NCI-H1092 treated with DMSO at 0.1 percent for 48 hours (cell line): ENCODE measurements at places on chromosomes 16 and 17.

DNA sequence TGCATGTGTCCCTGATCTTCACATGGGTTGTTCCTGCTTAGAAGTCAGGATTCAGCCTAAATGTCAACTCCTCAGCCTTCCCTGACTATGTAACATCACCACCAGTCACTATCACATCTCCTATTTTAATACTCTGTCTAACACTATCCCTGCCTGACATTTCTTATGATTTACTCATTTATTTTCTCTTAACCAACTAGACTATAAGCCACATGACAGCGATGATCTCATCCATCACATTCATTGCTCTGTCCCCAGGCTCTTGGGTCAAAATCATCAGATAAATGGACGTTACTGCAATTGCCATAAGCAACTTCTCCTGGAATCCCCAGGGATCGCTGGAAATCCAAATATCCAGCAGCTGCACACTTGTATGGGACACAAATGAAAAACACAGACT lies 15.7 kb downstream of the CDRT4 start:
- no peak for DNase-seq

DNA sequence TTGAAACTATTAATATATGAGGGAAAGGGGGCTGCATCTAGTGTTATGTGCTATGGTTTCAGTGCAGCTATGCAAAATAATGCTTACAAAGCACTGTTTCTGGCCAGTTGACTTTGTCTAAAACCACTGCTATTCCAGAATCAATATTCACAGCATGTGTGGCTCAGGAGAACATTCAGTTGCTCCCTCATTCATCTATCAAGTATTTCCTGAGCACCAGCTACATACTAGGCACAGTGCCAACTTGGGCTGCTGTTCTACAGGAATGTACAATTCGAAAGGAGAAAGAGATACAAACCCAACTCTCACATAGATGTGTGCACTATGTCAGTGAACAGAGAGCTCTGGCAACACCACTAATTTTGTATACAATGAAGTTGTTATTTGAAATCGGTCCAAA lies 183.0 kb downstream of the PHKB start:
- no peak for DNase-seq

DNA sequence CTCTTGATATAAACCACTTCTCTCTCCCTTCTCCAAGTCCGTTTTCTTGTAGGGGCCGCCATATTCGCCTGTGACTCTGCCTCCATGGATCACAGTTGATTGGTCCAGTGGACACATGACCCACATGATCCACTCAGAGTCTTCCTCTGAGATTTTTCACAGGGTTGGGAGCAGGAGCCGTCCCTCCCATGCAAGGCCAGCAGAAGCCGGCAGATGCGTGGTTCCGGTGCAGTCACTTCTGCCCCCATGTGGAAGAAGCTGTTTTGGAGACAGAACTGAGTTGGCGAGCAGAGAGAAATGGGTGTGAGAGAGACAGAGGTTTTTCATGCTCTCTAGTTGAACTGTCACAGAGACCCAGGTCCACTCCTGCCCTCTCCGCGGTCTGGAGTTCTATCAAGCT lies 83.3 kb downstream of the C16orf95 start:
- DNase-seq: no peak

- no peak for DNase-seq
These were observed 586.1 kb upstream of the PSMD7 start for GRCh38 chr16:73710526-73710925.

DNA sequence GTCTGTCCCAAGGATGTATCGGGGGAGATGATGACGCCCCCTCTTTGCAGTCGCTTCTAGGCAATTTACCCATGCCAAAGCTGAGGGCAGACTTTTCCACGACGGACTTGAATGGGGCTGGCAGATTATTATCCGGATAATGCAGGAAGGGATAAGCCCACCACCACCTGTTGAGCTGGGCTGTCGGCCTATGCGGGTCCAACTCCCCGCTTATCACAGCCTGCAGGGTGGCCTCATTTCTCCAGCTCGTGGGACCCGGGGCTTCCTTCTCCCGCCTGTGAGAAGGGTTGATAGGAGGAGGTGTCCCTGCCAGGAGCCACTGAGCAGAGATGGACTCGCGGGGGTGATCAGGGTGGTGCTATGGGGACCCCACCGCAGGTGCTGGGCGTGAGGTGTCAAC lies 559 bp downstream of the CACNG5 start:
- DNase-seq: no peak
